ENCODE measurements at places on chromosomes 5 and 9.

- DNase-seq: no peak
Measured at GRCh38 chr9:8800196-8800595, 1000.6 kb upstream of the DMAC1 start.

DNA sequence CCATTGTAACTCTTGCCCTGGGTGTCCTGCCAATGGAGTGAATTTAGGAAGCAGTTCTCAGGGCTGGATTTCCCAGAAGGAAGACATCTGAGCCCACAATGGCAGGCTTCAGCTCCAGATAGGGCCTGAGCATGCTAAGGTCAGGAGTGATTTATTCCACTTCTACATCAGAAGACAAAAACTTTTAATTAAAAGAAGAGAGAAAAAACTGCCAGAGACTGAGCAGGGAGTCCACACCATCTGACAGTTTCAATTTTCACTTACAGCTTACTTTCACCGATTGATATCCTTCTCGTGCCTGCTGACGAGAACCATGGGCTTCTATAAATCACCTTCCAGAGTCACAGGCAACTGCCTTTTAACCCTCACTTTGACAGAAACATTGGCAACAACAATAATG, 228.3 kb upstream of the BRINP1 start:
- DNase-seq: no peak

GRCh38 chr5:31217446-31217845, 24.0 kb downstream of the CDH6 start:
- no peak for DNase-seq

DNA sequence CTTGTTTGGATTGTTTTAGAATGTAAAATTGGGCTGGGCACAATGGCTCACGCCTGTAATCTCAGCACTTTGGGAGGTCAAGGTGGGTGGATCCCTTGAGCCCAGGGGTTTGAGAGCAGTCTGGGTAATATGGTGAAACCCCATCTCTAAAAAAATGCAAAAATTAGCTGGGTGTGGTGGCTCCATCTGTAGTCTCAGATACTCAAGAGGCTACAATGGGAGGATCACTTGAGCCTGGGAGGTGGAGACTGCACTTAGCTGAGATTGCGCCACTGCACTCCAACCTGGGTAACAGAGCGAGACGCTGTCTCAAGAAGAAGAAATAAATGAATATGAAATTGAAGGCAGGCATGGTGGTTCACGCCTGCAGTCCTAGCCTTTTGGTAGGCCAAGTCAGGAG, 21.3 kb downstream of the MAML1 start:
- no peak for DNase-seq

GRCh38 chr5:159467666-159468065, 137.4 kb upstream of the IL12B start:
- no peak for DNase-seq

DNA sequence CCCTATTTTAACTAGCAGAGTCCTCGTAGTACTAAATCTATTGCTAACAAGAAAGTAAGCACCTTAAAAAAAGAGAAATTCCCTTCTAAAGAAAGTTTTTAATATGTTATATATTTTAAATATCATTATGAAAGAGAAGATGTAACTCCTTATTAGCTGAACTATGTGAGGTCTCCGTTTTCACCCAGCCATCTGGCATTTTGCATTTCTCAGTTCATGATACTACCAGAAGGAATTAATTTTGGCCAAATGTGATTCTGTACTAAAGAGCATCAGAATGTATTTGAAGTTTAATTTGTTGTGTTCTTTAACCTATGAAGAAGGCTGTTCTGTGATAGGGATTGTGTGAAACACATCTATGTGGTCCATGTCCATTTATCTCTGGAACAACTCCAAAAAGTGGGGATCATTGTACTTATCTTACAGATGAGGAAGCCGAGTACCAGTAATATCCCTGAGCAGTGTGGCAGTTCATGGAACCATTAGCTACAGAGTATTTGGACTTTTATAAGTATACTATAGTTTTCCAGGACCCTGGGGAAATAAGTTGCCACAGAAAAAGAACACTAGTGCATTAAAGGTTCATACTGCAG, 29.8 kb downstream of the TNFAIP8 start:
- no peak for DNase-seq

GRCh38 chr9:15317836-15318235, 10.8 kb upstream of the TTC39B start:
- peak; percentile 36 for DNase-seq

DNA sequence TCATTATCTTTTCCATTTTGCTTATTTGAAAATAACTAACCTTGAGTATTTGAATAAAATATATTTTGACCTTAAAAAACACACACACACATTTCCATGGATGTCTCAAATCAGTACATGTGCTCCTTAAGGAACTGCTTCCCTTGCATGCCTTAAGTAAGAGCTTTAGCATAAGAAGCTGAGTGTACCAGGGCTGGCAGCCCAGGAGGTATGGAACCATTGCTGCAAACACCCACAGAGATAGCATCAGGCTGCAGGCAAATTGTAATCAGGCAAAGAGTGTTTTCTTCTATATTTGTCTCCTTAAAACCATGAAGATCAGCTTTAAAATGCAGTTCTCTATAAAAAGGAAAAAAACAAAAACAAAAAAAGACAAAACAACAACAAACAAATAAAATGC, 160.6 kb downstream of the PLK2 start:
- DNase-seq: no peak

DNA sequence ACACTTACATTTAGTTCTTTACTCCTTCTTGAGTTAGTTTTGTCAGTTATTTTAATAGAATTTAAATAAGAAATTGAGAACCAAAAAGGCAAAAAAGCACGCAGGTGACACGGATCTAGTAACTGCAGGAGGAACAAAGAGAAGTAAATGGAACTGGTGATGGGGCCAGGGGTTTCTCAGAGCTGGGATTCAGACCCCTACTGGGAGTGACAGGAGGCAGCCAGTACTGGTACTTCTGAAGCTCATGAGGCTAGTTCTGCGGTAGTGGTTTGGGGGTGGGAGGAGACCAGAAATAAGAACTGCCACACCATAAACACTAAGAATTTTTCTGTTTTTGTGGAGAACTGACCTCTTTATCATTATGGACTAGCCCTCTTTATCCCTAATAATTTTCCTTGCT, 48.2 kb downstream of the OXCT1 start:
- DNase-seq: no peak

GRCh38 chr9:121581786-121582600, 69.4 kb upstream of the DAB2IP start:
- no peak for DNase-seq

DNA sequence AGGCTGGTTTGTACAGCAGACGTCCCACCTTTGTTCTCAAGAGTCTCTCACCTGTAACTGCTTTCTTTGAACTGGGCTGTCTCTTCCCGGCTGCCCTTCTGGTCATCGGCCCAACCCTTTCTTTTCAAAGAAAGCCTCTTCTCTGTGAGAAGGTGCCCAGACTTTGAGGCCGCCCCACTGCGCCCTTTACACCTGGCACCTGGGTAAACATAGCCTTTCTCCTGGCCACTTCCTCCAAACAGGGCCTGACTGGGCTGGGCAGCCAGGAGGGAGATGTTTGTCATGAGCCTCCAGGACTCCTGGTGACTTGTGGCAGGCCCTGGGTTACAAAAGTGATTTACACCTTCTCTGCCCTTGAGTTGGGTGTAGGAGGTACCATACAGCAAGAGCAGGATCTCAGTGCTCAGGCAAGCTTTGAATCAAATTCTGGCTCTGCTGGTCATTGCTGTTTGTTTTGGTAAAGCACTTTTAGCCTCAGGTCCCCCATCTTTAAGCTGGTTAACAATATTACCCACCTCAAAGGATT, 127.2 kb upstream of the CXCL14 start:
- DNase-seq: no peak

- DNase-seq: no peak
Measured at GRCh38 chr5:158285698-158286097, 426.8 kb upstream of the CLINT1 start.

GRCh38 chr5:173707392-173707791, 90.9 kb upstream of the BOD1 start:
- DNase-seq: no peak

GRCh38 chr5:113224605-113225065, 210.2 kb downstream of the TSSK1B start:
- no peak for DNase-seq

All from RKO (cell line).